ENCODE measurements at places on chromosomes 13 and 19.

- DNase-seq: peak; percentile 80
Measured at GRCh38 chr19:920051-920864, 3.1 kb downstream of the KISS1R start.

DNA sequence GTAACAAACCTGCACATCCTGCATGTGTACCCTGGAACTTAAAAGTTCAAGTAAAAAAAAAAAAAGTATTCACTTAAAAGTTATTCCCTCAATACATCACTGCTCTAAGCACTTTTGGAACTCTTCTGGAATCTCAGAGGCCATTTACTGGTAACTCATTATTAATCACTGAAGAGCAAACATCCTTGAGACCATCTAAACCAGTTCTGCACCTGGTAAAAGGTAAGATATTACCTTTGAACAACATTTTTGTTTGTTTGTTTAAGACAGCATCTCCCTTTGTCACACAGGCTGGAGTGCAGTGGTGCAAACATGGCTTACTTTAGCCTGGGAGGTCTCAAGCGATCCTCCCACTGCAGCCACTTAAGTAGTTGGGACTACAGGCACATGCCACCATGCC, 16.7 kb downstream of the UGGT2 start:
- no peak for DNase-seq

GRCh38 chr19:56348289-56348877, 33.7 kb upstream of the ZSCAN5A start:
- no peak for DNase-seq

GRCh38 chr13:20340759-20341171, 108.6 kb upstream of the GJB6 start:
- peak; percentile 3 for DNase-seq

DNA sequence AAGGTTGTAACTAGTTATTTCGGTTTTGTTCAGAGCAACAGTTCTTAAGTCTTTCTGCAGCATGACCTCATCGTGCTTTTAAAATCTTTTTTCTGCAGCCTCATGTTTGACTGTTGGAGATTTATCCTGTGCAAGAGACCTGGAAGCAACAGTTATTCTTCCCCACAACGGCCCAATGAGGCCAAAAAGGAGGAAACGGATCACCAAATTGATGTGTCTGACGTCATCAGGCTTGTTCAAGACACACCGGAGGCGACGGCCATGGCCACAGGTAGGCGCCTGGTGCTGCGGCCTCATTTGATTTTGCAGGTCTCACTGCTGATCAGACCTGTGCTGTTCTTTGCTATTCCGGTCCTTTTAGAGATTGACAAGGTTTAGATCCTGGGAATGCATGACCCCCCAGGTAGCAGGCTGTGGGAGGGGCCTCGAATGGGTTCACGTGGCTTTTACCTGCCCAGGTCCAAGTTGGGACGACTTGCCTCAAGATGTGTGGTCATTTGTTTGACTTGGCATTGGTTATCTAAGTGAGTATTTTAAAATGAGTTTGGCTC, 66.8 kb upstream of the MCF2L start:
- DNase-seq: no peak

DNA sequence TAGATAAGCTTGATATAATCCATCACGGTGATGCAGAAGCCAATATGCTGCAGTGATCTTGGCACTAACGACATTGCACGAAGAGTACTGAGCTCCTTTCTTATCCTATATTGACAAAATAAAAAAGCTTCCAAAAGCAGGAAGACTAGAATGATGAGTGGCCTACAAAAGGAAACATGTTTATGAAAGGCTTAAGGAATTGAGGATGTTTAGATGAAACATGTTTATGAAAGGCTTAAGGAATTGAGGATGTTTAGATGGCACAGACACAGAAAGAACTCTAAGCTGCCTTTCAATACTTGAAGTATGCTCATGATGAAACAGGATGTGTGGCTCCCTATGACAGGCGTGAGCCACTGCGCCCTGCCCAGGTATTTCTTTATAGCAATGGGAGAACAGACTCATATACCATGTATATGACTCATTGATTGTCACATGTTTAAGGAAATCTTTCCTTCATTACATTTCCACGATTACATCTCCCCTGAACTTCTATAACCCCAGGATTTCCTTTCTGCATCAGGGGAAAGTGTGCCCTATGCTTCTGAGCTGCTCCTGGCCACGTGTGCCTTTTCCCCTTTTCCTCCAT, 690.8 kb upstream of the ARGLU1 start:
- no peak for DNase-seq

- DNase-seq: peak; percentile 30
Measured at GRCh38 chr19:15779756-15780476, 7.5 kb upstream of the OR10H5 start.

DNA sequence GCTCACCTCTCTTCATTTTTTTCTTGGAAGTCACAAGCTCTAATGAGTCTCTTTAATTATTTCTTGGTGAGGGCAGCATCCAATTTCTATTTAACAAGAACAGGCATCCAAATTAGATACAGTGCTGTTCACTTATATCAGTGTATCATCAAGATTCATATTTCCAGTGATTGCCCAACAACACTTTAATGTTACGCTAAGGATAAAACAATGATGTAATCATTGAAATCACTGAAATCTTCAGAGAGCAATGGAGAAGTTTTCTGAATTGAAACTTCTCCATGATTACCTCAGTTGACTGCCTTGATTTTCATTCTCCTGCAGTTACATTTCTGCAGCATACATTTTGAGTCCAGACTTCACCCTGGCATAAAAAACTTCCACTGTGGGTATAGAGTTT, 17.1 kb upstream of the LRCH1 start:
- DNase-seq: no peak

DNA sequence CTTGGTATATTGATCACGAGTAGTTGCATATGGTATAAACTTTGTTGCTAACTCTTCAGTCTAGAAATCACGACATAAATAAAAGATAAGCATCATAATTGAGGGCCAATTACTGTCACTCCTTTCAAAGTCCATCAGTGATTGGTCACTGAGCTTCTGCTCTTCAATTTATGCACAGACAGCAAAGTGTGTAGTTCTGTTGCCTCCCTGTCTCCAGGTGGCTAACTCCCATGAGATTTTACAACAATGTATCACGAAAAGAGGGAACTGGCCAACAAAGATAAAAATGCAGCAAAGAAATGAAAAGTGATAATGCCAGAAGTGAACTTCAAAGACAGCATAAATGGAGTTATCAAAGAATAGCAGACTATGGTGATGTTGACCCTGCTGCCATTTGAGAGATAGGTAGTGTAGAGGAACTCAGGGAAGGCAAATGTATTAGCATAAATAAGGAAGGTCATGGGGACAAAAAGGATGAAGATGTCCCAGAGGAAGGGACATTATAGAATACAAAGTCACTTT, 12.7 kb upstream of the TNFSF14 start:
- no peak for DNase-seq

DNA sequence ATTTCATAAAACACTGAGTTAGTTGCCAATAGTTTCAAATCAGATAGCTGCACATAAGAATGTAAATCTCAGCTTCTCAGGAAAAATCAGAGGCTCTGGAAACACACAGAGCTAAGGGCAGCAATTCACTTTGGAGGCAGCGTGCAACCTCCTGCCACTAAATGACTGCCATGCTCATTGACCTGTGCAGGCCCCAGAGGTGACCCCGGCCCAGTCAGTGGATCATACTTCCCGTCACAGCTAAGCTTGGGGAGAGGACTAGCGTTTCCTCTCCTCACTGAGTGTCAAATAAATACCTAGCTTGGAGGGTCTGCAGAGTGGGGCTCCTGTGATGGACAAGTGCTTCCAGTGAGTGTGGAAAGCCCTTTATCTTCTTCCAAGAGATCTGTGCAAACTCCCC, 67.2 kb downstream of the UQCRFS1 start:
- DNase-seq: no peak

DNA sequence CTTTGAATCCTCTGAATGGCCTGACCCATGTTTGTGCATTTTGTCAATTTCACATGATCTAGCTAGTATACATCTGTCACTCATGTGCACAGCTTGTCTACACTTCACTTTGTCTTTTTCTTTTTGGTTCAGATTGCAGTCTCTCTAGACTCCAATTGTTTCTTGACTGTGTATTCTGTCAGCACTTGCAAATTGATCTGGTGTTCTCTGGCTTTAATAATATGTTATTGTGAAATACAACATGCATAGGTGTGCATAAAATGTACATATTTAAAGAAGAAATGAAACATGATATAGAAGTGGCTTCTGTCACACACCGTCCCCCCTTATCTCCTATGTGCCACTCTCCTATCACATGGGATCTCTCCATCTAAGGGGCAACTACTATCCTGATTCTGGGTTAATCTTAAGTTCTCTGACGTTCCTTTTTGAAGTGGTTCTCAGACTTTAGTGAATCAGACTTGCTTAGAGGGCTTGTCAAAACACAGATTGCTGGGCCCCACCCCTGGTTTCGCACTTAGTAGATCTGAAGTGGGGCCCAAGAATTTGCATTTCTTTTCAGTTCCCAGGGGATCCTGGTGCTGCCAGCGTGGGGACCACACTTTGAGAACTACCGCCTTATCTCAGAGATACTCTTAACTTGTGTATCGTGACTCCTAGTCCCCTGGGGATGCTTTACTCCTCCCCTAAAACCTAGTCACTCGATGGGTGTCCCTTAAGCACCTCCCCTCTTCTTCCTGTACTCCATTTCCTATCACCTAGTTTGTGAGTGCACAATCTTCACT, 5.8 kb downstream of the KRTDAP start:
- DNase-seq: no peak

- DNase-seq: peak; percentile 94
Measured at GRCh38 chr19:11694533-11695439, 44.0 kb downstream of the ZNF823 start.

- no peak for DNase-seq
Measured at GRCh38 chr19:15577184-15577771, 37.7 kb upstream of the CYP4F8 start.

GRCh38 chr13:34869696-34870095, 72.4 kb upstream of the NBEA start:
- DNase-seq: no peak

DNA sequence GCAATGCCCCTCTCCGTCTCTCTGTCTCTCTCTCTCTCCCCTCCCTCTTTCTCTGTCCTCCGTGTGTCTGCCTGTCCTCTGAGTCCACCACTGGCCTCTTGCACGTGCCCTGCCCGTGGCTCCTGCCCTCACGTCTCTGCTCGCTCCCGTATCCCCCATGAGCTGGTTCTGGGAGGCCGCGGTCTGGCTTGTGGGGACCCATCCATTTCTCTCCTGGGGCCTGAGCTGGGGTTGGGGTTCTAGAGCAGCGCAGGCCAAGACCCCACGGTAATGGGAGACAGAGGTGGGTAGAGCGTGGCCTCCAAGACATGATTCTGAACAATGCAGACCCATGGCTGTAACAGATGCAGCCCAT, 19.0 kb downstream of the C2CD4C start:
- no peak for DNase-seq
